Mammary epithelial cell (primary cell): ENCODE measurements at places on chromosomes 6 and 20. TPM values are rescaled to one million over a fixed set of nuclear protein-coding genes. Genes with fewer than 3 reads are reported as not detected.

- no peak for DNase-seq
These were observed at the start of gene EYS for GRCh38 chr6:65707126-65707826. Gene EYS (minus strand): TSS chr6:65707226. CDS start chr6:65495410, 211,816 bp downstream.

Gene SMLR1
- not detected for total RNA-seq

GRCh38 chr20:5714261-5715041 is 35.8 kb upstream of the SHLD1 start:
- peak; percentile 88 for DNase-seq

GRCh38 chr6:30830438-30830837 is 53.9 kb upstream of the DDR1 start:
- no peak for DNase-seq

GRCh38 chr6:148523551-148523950 is 180.9 kb downstream of the SASH1 start:
- no peak for DNase-seq

DNA sequence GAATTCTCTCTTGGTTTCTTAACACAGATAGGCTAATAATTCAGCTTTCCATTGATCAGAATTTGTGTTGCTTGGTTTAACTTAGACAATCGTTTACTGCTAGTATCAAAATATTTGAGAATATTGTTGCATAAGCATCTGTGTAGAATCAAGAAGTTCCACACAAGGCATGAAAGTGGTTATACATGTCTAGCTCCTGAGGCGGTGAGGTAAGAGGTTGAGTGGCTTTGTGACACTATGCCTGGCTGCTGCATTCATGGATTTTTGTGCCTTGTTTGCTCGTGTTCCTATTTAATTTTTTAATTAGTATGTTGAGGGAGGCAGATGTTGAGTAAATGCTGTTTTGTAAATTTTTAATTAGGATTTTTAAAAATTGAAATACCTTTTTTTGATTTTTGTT is 10.2 kb downstream of the PKIB start:
- DNase-seq, result no peak

GRCh38 chr6:32110632-32111031 is 1.5 kb upstream of the TNXB start:
- DNase-seq, result no peak

GRCh38 chr20:58212636-58213035 is 15.8 kb downstream of the ANKRD60 start:
- no peak for DNase-seq

- no peak for DNase-seq
These were observed 337.1 kb upstream of the MAN1A1 start for GRCh38 chr6:119686644-119687043.

Gene DAAM2
- 0.17 TPM for total RNA-seq

Gene FAM110A
- 6.5 TPM for total RNA-seq

DNA sequence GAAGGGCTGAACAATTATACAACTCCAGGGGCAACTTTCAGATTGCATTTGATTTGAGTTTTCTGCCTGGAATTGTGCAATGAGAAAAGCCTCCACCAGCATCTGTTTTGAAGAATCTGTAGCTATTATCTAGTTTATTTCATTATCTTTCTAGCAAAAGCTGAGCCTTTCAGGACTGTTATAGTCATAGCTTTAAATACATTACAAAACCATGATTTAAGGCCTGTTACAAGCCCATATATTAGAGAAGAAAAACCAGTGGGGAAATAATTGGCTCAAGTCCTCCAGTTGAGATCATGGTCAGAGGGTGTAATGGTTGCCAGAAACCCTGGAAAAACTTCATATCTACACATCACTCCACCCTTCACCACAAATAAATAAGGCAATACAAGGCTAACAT is 676.2 kb downstream of the HDGFL1 start:
- no peak for DNase-seq

GRCh38 chr6:170006900-170007467 is 255.6 kb downstream of the ERMARD start:
- no peak for DNase-seq

Gene CDH26
- total RNA-seq, result 0.66 and 0.80 TPM in 2 replicates

- DNase-seq, result no peak
These were observed 44.9 kb upstream of the TMEM200A start for GRCh38 chr6:130320908-130321307.

DNA sequence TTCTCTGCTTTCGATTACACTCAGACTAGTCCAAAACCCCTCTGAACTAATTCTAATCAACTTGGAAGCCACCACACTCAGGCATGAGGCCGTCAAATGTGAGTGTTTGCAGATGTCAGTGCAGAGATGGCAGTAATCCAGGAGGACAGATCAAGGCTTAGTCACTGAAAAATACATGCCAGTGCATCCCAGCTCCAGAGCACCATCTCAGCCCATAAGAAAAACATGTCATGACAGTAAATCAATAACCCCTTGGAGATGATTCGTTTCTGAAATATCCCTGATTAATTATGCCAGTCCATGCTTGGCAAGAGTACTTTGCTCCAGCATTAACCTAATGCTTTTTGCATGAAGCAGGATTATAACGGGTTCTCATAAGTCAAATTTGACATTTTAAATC is 179.5 kb downstream of the ADAT2 start:
- DNase-seq, result peak; percentile 80

DNA sequence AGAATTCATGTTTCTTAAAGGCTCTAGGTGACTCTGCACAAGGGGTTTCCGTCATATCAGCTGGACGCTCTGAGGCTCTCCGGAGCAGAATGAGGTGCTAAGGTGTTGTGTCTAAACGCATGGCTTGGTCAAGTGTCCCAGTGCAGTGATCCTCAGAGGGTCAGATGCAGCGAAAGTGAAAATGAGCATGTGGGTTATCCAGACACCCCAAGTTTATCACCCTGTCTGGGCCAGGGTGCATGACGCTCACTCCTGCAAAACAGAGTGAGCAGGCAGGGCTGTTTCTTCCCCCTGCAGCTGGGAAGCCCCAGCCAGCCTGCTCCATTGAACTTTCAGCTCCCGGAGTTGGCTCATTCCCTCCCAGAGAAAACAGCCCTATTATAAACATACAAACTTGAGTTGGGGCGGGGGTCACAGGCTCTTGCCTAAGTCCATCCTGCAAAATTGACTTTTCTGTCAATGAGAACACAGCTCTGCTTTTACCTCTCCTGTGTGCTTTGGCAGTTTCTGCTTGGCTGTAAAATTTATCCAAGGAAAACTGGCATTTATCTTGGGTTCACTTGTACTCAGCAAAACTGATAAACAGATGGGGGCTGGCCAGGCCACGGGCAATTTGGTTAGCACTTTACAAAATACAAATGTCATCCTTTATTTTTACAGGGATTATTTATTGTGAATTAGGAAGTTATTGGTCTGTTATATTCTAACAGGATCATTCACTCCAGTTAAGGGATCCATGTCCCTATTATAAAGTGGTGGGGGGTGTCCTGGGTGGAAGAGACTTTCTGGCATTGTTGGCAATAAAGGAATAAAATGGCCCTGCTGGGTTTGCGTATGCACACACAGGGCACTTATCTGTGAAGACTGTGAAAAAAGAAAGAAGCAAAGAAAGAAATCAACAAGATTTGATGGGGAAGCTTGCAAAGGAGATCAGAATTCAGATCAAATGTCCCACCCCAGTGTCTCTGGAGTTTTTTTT is 154.9 kb downstream of the FOXA2 start:
- no peak for DNase-seq

DNA sequence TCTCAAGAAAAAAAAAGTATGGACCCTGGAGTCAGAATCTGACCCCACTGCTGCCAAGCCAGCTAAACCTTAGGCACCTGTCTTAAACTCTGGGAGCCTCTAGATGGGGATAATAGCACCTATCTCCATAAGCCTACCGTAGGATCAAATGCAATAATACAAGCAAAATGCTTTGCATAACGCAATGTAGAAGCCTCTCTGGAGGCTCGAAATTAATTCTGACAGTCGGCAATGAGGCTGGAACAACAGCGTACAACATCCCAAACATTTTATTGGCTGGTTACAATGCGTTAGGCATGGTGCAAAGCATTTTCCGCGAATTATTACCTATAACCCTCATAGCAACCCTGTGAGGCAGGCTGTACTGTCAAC is 521 bp downstream of the CDK5RAP1 start:
- DNase-seq, result peak; percentile 27

- DNase-seq, result no peak
These were observed 7.3 kb downstream of the ZBTB46 start for GRCh38 chr20:63823691-63824311.

DNA sequence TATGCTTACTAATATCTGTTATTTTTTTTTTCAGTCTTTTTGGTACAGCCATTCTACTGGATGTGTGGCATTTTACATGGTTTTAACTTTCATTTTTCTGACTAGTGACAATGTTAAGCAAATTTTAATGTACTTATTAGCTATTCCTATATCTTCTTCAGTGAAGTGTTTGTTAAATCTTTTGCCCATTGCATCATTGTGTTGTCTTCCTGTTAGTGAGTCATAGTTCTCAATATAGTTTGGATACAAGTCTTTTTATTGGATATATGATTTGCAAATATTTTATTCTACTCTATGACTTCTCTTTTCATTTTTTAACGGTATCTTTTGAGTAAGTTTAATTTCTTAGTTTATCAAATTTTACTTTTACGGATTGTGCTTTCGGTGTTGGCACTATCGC is 519.4 kb downstream of the CDKAL1 start:
- peak; percentile 9 for DNase-seq

Gene C6orf141
- total RNA-seq, result 39.8 and 73.7 TPM in 2 replicates

GRCh38 chr6:30820193-30820592 is 64.1 kb upstream of the DDR1 start:
- DNase-seq, result peak; percentile 86

- DNase-seq, result no peak
These were observed 14.6 kb upstream of the FAXC start for GRCh38 chr6:99364026-99364425.

Gene ARMH2
- not detected for total RNA-seq

GRCh38 chr20:38132910-38133501 is 32.1 kb downstream of the TGM2 start:
- DNase-seq, result no peak

Gene ANKRD66
- not detected in 2 replicates for total RNA-seq

- peak; percentile 69 for DNase-seq
These were observed at the start of gene ZNF311 for GRCh38 chr6:29005183-29005885. Gene ZNF311 (minus strand): TSS chr6:29005315. CDS start chr6:29003954, 1,361 bp downstream.

Gene EGFL8
- total RNA-seq, result 0.50 TPM

Gene PREX1
- 0.05 TPM in 1 of 2 replicates, not detected in the other for total RNA-seq

GRCh38 chr20:34522969-34523871 is 7.0 kb downstream of the DYNLRB1 start:
- DNase-seq, result peak; percentile 17

DNA sequence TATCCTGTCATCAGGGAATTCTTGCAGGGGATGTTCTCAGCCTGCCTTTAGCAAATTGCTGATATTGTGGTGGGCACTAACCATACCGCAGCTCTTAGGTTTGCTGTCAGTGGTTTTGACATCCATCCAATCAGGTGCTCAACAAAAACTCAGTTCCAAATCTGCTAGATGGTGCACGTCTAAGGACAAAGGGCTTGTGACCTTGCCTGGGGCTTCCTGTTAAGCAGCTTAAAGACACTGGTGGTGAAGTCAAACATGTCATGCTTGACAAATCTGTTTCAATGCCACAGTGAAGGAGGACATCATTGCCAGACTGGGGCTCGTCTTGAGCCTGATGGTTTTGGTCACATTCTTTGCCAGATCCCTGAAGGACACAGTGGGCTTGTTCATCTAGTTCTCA is 179.8 kb upstream of the NOX3 start:
- no peak for DNase-seq

Gene NRN1
- 3.4 and 4.2 TPM in 2 replicates for total RNA-seq

GRCh38 chr20:45408646-45409213 is 641 bp downstream of the DBNDD2 start:
- DNase-seq, result no peak

DNA sequence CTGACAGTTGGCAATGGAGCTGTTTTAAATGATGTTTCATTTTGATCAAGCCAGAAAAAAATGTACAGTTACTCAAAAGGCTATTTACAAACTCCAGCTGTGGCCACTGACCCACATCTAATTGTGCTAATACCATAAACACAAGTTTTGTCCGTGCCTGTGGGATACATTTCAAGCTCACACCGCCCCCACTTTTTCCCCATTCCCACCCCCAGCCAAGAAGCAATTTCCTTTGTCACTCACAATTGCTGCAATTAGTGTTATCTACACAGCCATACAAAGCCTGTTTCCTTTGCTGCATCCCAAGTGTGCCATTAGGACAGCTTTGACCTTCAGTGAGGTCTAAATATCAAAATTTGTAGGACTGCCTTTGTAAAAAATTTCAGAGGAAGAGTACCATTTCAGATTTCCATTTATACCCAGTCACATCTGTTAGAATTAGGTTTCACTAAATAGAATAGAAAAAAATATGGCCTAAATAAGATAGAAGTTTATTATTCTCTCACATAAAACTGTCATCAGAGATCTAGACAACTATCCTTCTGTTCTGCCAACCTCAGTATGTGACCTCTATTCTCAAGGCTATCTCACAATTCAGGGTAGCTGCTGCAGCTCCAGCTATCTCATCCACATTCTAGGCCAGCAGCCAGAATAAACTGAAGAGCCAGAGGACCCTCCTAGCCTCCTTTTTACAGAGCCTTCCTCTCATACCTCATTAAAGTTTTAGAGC is 202.6 kb downstream of the NFATC2 start:
- DNase-seq, result no peak

Gene NRSN1
- not detected in 2 replicates for total RNA-seq

- peak; percentile 54 for DNase-seq
These were observed 16.5 kb upstream of the UBE2J1 start for GRCh38 chr6:89368999-89369398.

DNA sequence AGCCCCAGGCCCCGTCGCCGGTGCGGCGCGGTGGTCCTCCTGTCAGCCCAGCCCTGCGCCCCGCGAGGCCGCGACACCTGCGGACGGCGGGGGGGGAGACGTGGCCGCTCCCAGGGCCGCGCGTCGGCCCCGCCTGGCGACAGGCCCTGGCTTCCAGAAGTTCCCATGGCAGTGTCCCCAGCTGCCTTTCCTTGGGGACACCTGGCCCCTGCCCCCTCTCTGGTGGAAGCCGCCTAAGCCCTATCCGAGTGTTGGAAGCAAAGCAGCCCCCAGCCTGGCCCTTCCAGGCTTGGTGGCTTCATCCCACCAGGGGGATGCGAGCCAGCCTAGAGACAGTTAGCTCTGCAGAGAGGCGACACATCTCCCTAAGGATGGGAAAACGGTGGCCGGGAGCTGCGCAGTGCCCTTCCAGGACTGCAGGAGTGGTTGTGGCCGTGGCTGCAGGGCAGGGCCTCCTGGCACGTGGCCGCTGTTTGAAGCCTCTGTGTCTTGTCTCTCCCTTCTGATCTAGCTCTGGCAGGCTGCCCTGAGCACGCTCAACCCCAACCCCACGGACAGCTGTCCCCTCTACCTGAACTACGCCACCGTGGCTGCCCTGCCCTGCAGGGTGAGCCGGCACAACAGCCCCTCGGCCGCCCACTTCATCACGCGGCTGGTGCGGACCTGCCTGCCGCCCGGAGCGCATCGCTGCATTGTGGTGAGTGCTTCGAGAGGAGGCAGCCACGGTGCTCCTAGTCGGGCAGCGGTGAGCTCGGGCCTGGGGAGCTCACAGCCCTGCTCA is 816 bp downstream of the NPEPL1 start:
- DNase-seq, result no peak

GRCh38 chr6:13294499-13295069 is 33.8 kb downstream of the TBC1D7 start:
- no peak for DNase-seq

Gene RGS17
- 0.50 TPM for total RNA-seq

- DNase-seq, result peak; percentile 96
These were observed 298.1 kb upstream of the TCF21 start for GRCh38 chr6:133590814-133591213.

GRCh38 chr6:75202676-75203131 is 3.1 kb downstream of the COL12A1 start:
- DNase-seq, result peak; percentile 86
